NCI-H774 (cell line): ENCODE measurements at places on chromosomes 7 and 10.
A peak's percentile ranks its signal among the peaks of the same experiment; 100 is the strongest.

DNA sequence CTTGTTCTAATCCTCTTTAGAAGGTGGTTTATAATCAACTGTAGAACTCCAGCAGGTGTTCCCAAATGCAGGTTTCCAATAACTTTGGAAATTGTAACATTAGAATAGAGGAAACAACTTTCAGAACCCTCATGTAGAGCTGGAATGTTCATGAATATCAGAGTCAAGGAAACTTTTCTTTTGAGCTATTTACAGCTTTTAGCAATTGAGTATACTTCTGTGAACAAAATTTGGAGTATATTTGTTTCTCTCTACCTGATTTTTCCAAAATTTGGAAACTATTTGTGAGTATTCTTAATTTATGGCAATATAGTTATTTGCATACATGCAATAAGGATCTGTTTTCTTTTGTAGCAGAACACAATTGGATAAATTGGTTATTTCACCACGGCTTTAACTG, 2.8 kb upstream of the CFAP43 start:
- DNase-seq = no peak

DNA sequence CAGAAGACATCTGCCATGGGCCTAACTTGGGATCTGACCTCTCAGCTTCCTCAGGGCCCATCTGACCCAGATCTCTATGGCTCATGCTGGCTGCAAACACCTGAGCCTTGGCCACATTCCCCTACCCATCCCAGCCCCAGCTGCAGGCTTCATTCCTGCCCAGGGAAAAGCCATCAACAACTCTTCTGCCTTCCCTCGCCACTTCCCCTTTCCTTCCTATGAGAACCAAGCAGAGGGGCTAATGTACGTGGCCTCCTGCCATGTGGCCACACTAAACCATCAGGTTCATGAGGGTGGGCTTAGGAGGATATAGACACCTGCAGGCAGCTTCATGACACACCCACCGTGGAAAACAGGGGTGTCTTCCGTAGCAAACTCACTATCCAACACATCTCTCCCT, 312.2 kb downstream of the GALNT17 start:
- no peak for DNase-seq

GRCh38 chr10:125001313-125002046, 59.6 kb downstream of the ZRANB1 start:
- no peak for DNase-seq

- no peak for DNase-seq
Observed at GRCh38 chr10:127027786-127028185, 122.6 kb downstream of the DOCK1 start.

DNA sequence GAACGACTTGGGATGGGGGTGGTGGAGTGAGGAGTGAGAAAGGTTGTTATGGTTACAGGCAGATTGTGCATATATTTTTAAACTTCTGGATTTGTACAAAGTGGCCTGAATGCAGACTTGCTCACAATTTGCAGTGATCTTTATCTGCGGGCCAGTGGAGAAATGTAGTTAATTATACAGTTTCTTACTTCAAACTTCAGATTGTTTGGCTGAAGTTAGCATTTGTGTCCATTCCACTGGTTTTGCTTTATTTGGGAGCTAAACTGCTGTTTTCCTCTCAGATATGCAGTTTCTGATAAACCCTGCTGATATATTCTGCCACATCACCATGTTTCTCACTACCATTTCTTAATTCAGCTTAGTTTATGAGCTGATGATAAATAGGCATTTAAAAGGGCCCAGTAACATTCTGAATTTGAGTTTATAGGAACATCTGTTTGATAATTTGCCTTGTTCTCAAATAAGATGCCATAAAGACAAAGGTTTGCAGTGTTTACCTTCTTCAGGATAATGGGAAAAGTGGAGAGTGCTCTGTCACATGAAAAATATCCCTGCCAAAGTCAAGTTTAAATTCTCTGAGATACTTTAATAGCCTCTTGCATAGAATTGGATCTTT, 170.1 kb downstream of the ST7 start:
- DNase-seq = no peak

DNA sequence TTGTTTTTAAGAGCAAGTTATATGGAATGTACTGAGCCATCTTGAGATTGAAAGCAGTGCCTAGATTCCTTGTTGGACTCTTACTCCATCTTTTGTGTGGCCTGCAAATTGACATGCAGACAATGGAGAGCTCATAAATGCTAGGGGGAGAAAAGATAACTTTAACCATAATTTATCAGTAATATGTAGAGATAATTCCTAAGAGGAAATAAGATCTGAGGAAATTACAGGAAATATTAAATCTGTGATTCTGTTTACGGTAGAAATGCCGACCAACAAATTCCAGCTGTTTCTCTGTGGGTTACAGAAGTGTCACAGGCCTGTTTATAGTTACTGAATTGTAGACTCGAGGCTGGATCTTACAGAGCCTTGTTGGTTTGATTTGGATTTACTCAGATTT, 348.0 kb downstream of the SUGCT start:
- DNase-seq = no peak

DNA sequence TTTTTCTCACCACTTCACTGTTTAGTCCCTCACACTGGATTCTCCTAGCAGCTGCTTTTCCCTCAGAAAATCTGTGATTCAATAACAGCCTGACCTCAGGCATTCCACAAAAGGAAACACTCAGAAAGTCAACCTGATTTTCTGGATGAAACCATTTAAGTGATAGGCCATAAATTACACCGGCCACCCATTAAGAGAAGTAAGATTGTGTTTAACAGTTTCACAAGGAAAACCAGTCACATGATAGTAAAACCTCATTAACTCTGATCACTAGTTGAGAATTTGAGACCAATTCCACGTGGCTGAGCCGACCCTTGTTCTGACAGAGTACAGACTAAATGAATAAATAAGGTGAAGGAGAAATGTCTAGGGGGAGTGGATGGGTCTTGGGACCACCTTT, 7.7 kb downstream of the GRM8 start:
- no peak for DNase-seq

- DNase-seq = no peak
Observed at GRCh38 chr10:90461437-90462155, 396.2 kb downstream of the HTR7 start.

DNA sequence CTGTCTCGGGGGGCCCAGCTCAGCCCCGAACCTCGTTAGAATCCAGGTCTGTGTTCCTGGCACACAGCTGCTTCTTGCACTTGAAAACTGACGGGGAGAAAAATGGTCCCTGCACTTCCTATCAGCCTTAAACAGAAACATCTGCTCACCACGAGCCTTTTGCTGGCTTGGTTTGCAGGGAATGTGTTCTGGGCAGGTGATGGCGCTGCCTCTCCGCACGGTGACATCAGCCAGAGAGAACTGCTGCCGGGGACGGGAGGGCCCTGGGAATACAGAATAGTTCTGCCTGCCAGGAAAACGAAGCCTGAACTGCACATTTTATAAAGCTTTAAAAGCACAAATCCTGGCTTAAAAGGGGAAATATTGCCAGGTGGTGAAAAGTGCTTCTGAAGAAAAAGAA, 622.5 kb downstream of the TYW1 start:
- DNase-seq = peak; percentile 38

DNA sequence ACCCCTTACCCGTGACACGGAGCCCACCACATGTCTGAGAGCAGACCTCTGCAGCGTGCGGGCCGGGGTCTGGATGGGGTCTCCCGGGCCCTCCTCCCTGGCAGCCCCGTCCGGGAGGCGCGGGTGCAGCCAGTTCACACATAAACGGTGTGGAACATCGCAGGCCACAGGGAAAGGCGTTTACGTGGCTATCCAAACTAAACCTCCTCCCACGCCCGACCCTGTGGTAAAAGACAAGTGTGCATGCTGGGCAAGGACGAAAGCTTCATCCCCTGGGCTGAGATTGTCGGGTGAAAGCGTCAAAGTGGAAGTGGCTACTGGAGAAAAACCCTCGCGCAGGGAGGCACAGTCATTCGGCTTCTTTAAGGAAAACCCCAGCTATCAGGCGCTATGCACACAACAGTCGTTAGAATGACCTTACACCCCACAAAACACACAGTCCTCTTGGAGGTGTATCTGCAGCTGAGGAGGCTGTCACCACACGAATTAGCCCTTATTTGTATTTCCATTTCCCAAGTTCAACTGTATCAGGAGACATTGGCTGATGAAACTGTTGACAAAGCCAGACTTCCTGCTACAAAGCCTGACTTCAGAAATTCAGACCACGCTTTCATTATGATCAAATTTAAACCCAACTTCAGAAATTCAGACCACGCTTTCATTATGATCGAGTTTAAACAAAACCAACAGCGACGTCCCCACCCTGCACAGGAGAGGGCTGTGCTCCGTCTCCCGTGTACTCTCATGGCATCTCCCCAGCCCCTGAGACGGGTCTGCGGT, 15.3 kb downstream of the GPER1 start:
- DNase-seq = no peak

GRCh38 chr7:17697128-17697881, 243.0 kb downstream of the SNX13 start:
- DNase-seq = no peak

DNA sequence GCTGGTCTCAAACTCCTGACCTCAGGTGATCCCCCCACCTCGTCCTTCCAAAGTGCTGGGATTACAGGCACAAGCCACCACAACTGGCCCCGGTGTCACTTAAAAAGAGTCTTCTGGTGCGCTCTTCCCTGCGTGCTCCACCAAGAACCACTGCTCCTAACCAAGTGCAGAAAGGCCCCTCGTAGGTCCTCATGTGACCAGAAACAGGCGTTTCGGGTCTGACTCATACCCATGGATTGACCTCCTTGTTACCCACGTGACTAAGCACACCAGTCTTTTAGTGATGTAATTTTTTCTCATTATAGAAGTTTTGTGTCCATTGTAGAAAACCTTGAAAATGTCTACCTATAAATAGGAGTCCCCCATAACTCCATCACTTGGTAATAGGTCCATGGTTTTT, 13.9 kb downstream of the FKBP6 start:
- DNase-seq = no peak
